ENCODE measurements at places on chromosomes 2 and 18.
A peak's percentile ranks its signal among the peaks of the same experiment; 100 is the strongest.

DNA sequence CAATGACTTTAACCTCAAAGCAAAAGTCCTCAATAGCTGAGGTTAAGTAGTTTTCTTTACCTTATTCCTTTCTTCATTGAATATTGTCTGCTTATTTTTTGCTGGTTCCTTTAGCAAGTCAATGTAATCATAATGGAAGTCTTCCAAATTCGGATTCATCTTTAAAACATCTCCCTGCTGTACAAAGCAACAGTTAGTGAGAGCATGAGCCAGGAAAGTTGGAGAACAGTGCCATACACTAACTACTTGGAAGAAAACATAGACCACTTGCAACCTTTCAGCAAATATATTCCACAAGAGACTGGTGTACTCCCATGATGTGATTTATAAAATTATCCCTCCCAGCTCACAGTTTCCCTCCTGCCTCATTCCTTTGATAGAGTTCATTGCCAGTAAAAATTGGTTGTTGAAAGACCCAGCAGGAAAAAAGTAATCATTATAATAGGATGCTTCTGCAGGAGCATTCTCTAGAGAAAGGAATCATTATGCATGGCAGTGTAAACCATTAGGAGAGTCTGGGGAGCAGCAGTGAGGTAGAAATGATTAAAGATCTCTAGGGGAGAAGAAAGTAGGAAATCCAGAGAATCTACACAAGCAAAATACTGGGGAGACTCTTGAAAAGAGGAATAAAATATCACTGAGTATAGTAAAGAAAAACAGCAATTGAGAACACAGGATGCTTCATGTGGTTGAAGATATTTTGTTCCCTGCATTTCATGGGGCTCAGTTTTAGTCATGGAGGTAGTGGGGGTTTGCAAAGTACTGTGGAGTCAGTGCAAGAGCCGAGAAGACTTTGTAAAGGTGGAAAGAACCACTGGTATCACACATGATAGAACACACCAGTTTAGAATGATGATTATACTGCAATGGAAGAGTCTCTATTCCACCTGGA is 38.6 kb upstream of the TTN start:
- DNase-seq, result peak; percentile 50

DNA sequence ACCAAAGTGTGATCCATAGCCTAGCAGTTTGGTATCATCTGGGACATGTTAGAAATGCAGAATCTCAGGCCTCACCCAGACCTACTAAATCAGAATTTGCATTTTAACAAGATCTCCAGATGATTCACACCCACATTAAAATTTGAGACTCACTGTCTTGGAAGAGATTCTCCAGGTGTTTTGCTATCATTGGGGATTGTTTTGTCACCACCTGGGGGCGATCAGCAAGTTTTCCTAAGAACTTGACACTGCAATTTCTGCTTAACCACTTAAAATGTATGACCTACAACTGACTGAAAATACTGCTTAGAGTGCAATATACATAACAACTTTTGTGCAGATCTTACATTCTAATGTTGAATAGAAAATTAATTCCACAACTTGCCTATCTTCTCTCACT is 18.9 kb upstream of the ITGA4 start:
- no peak for DNase-seq

GRCh38 chr2:68290901-68291300 is 28.8 kb downstream of the CNRIP1 start:
- no peak for DNase-seq

GRCh38 chr18:68417166-68417799 is 297.6 kb downstream of the TMX3 start:
- DNase-seq, result peak; percentile 30

DNA sequence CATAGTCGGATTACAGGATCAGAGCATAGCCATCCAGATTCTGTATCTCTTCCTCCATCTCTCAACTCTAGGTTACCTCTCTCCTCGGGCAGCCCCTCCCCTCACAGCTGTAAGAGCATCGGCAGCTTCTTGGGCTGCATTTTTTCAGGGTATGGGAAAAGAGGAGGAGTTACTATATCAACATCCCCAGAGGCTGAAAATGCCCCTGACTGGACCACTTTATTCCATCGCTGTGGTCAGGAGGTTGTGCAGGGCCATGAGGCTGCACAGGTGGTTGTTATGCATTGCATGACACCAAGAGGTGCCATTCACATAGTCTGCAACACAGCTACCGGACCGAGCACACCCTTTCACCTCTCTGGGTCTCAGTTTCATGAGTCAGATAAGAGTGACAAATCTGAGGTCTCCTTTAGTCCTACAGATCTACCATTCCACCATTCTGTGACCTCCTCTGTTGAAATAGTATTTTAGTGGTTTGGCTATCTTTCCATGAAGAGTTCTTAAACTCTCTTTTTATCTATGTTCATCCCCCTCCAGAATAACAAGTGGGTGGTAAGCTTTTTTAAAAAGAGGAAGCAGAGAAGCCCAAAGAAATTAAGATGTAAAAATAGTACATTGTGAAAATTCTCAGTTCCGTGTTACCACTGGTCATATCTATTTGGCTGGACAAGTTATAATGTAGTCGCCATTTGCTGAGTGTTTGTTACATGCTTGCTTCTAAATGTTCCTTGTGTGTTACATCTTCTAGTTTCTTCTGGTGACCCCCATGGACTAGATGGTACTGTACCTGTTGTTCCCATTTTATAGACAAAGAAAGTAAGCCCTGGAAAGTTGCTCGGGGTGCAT is 56.6 kb upstream of the SLC1A4 start:
- DNase-seq, result no peak

DNA sequence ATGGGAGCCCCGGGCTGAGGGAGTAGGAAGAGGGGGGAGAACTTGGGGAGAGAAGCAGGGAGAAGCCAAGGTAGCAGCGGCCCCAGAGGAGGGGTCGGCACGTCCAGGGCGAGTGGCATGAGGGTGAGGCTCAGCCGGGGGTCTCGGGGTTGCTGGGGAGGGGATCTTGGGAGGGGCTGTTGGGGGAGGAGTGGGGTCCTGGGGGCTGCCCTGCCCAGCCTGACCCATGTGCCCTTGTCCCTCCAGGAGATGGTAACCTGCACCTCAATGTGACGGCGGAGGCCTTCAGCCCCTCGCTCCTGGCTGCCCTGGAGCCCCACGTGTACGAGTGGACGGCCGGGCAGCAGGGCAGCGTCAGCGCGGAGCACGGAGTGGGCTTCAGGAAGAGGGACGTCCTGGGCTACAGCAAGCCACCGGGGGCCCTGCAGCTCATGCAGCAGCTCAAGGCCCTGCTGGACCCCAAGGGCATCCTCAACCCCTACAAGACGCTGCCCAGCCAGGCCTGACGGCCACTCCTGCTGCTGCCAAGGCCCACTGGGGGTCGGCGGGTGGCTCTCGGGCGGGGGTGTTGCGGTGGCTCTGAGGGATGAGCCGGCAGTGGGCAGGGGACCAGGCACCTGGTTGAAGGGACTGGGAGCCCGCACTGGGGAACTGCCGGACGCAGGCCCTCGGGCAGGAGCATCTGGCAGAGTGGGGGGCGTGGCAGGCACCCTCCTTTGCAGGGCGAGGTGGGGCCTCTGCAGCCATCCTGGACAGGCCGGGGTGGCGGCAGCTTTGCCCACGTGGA is 9.0 kb upstream of the GAL3ST2 start:
- no peak for DNase-seq

DNA sequence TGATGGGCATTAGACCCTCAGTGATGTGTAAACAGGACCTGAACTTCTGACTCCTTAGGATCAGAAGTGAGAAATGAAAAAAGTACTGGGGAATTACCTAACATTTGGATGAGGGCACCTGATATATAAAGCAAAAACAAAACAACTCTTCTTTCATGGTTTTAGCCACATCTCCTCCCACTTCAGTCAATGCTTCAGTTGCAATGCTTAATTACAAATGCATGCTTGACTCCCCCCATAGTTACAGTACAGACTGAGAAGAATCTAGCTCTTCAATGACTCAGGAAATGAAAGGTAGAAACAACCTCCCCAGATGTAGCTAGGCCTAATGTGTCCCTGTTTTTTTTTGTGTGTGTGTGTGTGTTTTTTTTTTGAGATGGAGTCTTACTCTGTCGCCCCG is 276.8 kb upstream of the POU3F3 start:
- no peak for DNase-seq

- DNase-seq, result no peak
These were observed 57.6 kb upstream of the ZNF532 start for GRCh38 chr18:58806826-58807714.

DNA sequence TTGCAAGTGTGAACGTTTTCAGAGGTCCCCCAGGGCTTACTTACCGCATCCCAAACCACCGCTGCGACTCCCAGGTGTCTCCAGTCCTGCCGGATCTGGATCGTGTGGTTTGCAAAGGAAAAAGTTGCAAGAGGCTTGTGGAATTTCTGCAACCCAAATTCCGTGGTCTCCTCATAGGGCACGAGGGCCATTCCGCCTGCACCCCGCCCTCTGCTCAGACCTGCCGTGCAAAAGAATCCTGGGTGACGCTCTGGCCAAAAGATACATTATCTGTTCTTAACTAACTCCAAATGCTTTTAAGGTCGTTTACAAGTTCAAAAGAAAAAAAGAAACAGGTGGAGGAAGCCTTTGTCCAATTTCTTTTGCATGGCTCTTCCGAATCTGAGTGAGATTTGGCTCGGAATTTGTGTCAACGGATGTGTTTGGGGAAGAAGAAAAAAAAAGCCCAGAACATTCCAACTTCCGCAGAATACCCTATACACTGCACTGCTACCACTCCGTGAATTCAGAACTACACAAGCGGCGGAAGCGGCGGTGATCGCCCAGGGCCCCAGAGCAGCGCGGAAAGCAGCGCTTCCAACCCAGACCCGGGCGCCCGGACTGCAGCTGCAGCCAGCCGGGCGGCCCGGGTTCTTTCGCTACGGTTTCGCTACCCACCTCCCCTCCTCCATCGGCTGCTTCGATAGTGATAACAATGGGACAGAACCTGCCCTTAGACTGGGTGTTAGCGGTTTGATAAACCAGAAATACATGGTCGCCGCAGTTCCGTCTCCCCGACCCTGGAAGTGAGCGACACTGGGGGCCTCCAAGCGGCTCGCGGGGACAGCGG is 795 bp downstream of the METTL21A start:
- peak; percentile 82 for DNase-seq

GRCh38 chr2:163490281-163490680 is 245.5 kb downstream of the FIGN start:
- no peak for DNase-seq

DNA sequence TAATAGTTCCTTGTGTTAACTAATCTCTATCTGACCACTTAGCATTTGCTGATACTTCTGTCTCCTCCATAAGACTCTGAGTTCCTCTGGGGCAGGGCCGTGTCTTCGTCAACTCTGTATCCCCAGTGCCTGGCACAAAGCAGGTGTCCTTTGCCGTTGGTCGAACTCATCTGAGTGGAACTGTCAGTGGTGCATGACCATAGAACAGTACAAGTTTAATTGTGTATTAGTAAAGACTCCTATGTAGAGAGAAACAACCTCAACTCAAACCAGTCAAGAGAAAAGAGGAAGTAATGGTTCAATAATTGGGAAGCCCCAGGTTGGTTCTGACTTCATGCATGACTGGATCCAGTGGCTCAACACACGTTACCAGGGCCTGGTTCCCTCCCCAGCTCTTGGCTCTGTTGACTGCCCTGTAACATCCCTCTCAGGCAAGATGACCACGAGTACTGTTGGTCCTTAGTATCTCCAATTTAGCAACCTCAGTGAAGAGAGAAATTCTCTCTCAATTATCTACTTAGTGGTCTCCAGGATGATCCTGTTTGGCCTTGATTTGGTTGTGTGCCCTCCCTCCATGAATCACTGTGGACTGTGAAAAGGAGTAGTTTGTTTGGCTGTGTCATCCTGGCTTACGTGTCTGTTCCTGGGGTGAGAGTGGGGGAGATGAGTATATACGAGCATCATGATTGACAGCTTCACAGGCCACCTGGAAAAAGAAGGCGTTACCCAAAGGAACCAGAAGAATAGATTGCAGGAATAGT is 58.5 kb upstream of the MSH6 start:
- no peak for DNase-seq

DNA sequence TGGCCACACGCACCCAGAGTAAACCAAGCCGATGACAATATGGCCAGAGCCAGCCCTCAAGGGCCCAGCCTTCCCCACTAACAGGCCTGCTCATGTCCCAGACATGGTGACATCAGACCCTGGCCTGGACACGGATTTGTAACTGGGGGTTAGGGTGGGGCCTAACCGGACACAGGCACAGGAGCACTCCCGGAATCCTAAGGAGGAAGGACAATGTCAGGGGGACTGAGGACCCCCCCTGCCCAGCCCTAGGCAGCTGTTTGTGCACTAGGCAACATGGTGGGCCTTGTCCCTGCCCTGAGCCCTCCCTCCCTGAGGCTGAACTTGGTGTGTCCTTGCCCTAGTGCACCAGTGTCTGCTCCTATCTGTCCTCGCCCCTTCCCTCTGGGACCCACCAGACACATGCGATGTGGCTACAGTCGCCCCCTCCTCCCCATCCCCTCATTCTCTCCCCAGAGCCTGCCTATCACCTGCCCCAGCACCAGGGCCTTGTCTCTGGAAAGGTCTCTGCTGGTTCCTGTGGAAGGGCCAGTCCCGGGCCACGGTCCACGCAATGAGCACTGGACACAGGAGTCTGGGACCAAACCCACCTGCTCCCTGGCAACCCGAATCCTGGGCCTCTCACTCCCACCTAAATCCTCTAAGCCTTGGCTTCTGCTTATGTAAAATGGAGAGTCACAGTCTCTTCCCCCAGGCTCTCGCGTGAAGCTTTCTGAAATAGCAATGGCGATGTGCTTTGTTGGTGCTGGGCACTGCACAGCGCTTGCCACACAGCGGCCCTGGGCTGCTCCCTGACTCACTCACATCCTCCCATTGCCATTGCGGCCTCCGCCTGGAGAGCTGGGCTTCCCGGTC is 76.5 kb upstream of the RAB6C start:
- DNase-seq, result no peak

DNA sequence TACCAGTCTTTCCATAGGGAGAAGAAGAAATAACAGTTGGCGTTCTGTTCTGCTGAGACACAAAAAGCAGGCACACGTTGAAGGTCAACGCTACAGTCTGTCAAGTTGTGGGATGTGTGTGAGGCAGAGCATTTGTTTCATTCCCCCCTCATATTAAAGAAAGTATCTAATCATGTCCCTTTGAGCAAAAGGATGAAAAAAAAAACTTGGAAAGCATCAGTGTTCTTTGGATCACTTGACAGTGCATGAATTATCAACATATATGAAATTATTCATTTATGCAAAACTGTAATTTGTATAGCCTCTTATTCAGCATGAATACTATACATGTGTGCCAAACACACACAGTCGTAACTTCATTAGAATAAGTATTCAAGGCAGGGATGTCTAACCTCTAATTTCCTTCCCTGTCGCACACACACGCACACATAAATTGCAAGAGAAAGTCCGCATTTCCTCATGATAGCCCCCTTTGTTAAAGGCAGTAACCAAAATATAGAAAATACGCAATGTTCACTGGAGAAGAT is 228.6 kb downstream of the RND3 start:
- no peak for DNase-seq

DNA sequence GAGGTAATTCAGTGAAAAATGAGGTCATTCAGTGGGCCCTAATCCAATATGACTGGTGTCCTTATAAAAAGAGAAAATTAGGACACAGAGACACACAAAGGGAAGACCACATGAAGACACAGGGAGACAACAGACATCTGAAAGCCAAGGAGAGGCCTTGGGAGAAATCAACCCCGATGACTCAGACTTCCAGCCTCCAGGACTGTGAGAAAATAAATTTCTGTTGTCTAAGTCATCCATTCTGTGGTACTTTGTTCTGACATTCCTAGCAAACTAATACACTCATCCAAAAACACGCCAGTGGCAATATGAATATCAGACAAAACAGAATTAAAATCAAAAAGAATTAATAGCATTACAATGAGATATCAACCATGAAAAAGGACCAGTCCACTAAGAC is 303.7 kb downstream of the SS18 start:
- peak; percentile 77 for DNase-seq

All from adipocyte (in vitro differentiated cells).